ENCODE measurements at places on chromosomes 3 and 15.
A peak's percentile ranks its signal among the peaks of the same experiment; 100 is the strongest.

DNA sequence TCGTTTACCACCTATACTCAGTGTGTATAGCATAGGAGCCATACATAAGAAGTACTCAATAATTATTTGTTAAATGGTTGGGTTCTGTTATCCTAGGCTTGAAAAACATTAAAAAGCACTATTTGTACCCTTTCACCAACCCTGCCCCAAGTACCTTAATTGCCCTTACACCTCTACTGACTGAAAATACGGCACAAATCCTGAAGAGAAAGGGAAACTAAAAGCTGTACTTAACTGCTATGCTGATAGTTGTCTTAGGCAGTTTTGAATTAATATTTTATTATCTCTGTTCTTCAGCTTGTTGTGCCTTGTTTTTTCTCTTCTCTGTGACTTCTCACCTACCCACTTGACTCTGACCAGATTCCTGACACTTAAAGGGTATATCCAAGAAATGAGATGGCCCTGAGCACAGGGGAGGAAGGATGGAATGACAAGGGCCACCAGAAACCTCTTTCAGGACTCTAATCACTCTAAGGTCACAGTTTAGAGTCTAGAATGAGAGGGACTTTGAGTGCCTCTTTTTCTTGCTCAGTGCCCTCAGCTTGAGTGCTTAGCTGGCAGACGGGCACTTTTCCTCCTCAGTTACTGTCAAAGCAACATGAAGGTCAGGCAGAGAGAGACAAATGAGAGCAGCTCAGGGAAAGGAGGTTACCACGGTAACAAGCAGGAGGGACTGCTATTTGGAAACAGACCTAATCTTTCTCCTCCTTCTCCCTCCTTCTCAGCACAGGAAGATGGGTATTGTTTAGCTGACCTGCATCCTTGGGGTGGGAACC lies 136.5 kb downstream of the ZNF609 start:
- peak; percentile 39 for DNase-seq

DNA sequence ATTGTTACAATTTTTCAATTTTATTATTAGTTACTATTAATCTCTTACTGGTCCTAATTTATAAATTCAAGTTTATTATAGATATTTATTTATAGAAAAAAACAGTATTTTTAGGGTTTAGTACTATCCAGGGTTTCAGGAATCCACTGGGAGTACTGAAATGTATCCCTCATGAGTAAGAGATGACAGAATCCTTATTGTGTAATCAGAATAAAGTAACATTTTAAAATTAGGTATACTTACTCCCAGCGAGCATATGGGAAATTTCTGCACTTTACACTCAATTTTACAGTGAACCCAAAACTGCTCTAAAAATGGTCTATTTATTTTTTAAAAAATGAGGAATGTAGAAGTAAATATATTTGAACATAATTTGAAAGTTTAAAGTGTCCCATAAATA lies 202.7 kb downstream of the CGGBP1 start:
- DNase-seq: no peak

DNA sequence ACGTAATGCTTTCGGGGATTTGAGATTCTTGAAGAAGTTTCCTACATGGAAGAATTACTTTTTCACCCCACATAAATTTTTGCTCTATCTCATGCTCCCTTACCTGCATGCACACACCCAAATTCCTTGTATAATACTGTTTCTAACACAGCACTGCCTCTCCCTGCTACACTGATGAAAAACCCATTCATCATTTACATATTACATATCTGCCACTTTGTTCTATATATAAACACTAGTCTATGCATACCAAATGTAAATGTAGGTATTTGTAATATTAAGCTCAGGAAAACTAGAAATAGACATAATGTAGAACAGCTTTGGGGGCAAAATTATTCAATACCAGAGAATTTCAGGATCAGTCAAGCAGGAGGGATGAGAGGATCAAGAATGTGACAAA lies 182.6 kb upstream of the SEMA6D start:
- DNase-seq: no peak

- no peak for DNase-seq
Observed at GRCh38 chr3:79314962-79315361, 452.8 kb downstream of the ROBO1 start.

GRCh38 chr3:126112531-126113237 lies 28.8 kb upstream of the SLC41A3 start:
- no peak for DNase-seq

DNA sequence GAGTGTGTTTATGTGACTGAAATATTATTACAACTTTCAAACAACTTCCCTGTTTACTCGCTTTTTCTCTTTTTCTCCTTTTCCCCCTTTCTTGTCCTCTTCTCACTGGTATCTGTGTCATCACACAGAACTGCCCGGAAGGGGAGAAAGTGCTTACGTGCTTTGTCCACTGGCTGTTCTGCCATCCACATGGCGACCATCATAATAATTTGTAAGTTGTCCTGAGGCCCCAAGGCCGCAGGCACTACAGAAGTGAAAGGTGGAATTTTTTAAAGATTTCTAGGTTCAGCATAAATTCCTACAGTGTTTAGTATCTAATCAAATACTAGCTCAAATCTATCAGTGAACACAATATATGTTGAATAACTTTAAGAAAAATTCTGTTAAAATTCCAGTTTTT lies 26.7 kb upstream of the ABHD10 start:
- DNase-seq: no peak

- no peak for DNase-seq
Observed at GRCh38 chr3:178345944-178346343, 190.3 kb upstream of the KCNMB2 start.

DNA sequence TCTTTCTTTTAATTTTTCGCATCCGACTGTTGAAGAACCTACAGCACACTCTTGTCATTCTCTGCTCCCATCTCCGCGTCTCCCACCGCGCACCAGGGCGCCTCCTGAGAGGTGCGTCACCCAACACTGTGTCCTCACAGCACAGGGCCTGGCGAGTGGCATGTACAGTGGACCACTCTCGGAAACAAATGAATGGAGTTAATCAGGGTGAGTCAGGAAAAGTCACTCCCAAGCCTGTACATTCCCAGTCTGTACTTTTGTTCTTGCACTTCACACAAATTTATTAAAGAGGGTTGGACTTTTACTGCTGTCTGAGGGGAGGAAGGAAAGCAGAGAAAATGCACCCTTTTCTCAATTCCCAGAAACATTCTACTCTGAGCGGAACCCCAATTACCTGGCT lies 625 bp downstream of the COL6A6 start:
- DNase-seq: no peak

- DNase-seq: no peak
Observed at GRCh38 chr3:20546636-20547035, 360.6 kb upstream of the SGO1 start.

GRCh38 chr3:10937141-10937825 lies 55.3 kb upstream of the SLC6A1 start:
- DNase-seq: no peak

DNA sequence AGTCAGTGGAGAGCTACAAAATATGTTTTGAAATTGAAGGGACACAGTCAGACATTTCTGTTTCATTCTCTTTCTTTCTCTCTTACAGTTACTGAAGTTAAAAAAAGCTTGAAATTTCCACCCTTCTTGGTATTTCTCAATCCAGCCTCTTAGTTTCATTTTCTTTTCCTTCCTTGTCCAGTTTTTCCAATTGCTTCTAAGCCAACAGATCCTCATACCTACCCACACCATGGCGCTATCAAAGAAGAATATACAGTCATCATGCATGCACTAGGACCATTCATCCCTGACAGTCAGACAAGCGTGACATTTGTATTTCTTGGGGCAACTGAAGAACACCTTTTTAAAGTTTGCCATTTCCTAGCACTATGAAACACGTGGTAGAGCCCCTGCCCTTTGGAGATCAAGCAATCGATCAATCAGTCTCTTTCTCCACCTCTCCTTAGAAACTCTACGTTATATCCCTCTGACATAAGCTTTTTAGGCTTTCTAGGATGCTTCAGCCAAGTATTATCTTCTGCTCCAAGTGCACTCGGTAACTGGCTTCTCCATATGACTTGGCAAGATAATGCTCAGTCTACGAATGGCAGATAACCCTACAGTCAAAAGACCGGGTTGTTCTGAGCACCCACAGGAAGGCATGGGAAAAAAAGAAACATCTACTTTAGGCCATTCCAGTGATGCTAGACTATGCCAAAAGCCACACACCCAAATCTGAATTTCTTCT lies 65.4 kb downstream of the FBN1 start:
- DNase-seq: no peak

- DNase-seq: no peak
Observed at GRCh38 chr3:115553796-115554486, 69.4 kb upstream of the GAP43 start.

GRCh38 chr3:38022301-38022700 lies 7.1 kb downstream of the PLCD1 start:
- DNase-seq: no peak

- DNase-seq: no peak
Observed at GRCh38 chr15:77025941-77026411, 31.1 kb downstream of the PSTPIP1 start.

- DNase-seq: no peak
Observed at GRCh38 chr15:57384024-57384423, 7.7 kb downstream of the CGNL1 start.

- no peak for DNase-seq
Observed at GRCh38 chr3:122776675-122777468, 16.8 kb downstream of the HSPBAP1 start.

GRCh38 chr15:69652751-69653305 lies 200.2 kb downstream of the RPLP1 start:
- no peak for DNase-seq

- no peak for DNase-seq
Observed at GRCh38 chr15:31433091-31433490, 106.5 kb downstream of the KLF13 start.

DNA sequence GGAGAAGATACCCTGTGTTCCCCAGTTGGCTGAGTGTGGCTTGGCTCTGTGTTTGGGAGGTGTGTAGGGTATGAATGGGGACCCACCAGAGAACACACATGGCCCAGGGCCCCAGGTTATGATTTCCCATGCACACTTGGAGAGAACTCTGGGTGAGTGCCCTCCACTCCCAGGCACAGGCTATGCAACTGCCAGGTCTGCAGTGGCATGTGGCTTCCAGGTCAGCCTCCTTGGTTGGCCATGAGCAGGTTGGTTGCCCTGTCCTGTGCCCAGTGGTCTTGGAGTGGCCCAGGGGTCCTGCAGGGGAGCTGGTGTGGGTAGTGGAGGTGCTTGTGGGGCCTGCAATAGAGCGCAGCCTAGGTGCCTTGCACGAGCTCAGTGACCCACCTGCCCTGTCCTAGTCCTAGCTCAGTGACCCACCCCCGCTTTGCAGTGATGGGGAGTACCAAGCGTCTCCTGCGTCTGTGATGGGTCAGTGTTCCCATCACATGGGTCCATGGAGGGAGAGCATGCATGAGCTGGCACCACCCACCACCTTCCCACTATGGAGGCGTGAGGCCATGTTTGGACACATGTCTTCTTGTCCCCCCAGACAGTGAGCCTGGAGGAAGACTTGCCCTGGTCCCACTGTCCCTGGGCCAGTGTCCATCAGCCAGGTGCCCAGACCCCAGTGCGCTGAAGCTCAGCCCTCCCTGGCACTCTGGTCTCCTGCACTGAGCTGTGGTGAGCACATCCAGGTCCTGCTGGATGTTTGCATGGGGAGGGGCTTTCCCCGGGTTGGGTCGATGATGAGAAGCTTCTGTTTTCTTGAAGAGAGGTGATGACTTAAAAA lies 217.3 kb downstream of the SNRPN start:
- DNase-seq: no peak

DNA sequence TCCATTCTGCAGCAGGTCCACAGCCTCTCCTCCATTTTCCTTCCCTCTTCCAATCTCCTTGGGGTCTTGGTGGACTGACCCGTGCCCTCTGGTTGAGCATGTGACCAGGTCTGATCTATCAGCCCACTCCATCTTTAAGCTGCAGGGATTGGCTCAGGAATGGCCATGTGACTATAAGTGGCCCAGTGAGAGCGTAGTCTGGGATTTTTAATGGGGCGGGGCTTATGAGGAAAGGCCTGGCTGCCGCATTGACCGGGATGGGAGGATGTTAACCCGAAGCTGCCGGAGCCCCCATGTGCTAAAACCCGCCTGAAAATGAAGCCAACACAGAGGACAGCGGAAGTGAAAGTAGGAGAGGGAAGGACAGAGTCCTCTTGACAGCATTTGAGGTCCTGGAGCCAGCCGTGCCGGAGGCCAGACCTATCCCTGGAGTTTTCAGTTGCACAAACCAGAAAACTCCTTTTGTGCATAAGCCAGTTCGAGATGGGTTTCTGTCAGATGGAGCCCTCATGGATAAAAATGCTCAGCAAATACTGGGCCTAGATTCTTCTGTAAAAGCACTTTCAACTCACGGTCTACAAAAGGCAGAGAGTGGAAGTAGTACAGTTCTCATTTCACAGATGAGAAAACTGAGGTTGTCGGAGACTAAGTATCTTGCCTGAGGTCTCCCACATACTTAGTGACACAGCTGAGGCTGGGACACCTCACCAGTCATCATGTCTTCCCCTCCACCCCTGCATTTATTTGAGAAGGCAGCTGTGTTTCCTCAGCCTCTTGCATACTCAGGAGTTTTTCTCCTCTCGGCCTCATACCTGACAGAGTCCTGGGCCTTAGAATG lies 61.9 kb downstream of the ATP2B2 start:
- DNase-seq: no peak

GRCh38 chr3:107979538-107979937 lies 111.3 kb downstream of the CD47 start:
- no peak for DNase-seq

DNA sequence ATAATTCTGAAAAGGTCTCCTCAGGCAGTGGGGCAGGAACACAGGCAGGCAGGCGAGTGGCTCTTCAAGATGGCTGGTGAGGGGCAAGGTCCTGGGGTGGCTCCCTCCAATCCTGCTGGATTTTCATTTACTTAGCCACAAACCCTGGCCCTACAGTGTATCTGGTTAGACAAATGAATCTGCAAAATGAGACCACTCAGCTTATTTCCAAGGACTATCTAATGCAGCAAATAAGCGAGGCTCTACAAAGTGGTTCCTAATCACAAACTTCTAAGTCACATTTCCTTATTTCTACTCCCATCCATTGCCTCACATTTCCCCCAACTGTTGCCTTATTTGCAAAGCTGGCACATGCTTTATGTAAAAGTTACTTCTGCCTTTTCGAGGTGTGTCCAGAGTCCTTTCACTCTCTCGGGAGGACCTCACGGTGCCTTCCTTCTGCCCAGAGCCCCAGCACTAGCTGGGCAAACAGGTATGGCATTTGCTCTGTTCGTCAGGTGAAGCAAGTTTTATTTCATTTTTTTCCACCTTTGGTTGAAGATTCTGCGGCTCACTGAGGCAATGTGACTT lies 40.5 kb downstream of the CCDC12 start:
- DNase-seq: no peak

- DNase-seq: no peak
Observed at GRCh38 chr3:45337839-45338470, 50.4 kb upstream of the LARS2 start.

GRCh38 chr15:65940618-65940909 lies 71.3 kb downstream of the RAB11A start:
- DNase-seq: no peak

- DNase-seq: peak; percentile 67
Observed at GRCh38 chr3:114411811-114412803, 118.3 kb downstream of the TIGIT start.

- no peak for DNase-seq
Observed at GRCh38 chr3:194272861-194273742, 78.0 kb downstream of the CPN2 start.

All from brain pericyte (primary cell).